ENCODE measurements at places on chromosomes 1 and 21.

- peak; percentile 99 for DNase-seq
Measured at GRCh38 chr1:208231881-208232661, 12.1 kb downstream of the PLXNA2 start.

GRCh38 chr1:42176902-42177519, 12.5 kb upstream of the GUCA2A start:
- DNase-seq, result peak; percentile 43

- DNase-seq, result no peak
Measured at GRCh38 chr1:85290826-85291225, 14.4 kb upstream of the BCL10 start.

GRCh38 chr1:114695430-114696058, at the start of gene AMPD1:
AMPD1 (minus strand) TSS chr1:114695546; CDS start chr1:114695471, 75 bp downstream.
- DNase-seq, result peak; percentile 51

GRCh38 chr1:53115403-53116306, 26.8 kb downstream of the SLC1A7 start:
- peak; percentile 79 for DNase-seq

GRCh38 chr1:63843884-63844283, 70.1 kb downstream of the ROR1 start:
- DNase-seq, result peak; percentile 25

DNA sequence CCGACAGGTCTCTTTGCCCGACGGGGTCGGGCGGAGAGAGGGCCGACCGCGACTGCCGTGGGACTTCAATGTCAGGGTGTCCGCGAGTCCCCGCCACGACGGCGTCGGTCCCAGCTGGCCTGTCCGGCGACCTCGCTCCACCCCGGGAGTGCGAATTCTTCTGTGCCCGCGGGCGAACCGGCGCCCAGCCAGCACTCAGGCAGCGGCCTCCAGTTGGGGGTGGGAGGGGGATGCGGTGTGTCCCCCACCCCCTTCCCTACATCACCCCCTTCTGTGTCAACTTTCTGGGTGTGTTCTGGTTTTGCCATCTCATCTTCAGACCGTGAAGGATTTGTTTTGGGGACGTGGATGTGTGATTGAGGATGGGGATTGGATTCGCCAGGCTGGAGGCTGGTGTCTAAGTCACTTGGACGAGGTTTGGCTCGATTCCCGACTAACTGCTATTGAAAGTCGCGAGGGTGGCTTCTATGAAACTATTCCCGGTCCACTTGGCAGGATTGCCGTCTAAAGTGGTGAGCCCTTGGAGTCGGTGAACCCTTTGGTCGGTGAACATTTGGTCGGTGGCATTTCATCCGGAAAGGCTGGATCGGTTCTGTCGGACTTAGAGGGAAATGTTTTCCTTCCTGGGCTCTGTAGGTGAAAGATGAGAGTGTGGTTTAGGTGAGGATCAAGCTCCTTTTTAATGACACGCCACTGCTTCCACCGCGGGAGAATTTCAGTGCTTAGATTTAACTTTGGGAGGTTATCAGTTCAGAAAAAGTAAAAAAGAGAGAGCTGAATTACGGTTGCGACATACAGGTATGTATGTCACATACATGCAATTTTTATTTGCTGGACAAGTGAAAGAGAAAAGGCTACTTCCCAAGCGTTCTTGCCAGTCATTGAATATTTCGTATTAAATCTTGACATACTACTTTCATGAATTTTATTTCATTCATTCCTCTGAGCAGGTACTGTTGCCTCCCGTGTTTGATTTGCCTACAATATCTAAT, 771 bp downstream of the ABCD3 start:
- DNase-seq, result peak; percentile 55

- no peak for DNase-seq
Measured at GRCh38 chr1:2425892-2426291, 13.5 kb upstream of the PEX10 start.

- DNase-seq, result no peak
Measured at GRCh38 chr1:112389689-112390088, 6.3 kb upstream of the CTTNBP2NL start.
